ENCODE measurements at places on chromosomes 3 and 15.

DNA sequence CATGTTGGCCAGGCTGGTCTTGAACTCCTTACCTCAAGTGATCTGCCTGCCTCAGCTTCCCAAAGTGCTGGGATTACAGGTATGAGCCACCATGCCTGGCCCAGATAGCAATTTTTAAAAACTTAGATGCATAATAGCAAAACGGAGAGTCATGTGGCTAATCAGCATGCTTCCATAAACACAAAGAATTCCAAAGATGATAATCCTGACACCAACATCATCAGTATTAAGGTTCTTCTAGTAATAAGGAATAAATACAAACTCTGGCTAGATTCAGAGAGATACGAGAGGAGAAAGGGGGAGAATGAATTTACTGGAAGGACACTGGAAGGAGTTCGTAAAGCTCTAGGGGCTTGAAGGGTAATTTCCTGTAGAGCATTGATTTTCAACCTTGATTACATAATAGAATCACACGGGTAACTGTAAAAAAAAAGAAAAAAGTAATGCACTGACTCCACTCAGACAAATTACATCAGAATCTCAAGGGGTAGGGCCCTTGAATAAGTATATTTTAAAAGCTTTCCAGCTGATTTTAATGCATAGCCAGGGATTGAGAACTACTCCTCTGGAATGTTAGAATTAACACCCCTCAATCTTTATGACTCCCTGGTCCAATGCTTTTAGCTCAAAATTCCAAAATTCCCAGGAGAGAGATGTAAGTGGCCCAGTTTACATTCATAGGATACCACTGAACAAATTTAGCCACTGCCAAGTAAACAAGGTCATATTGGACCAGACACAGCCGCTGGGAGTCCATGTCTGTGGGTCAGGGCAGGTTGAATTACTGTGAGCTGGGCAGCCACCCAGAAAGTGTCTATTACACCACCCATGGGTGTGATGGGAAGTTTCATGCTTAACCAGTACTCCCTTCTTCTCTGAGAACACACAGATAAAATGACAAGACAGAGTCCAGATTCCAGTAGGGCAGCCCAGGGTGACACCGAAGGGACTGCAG lies 243.9 kb downstream of the TBL1XR1 start:
- DNase-seq: no peak

- DNase-seq: peak; percentile 93
These were observed 10.6 kb downstream of the CISH start for GRCh38 chr3:50600841-50601591.

DNA sequence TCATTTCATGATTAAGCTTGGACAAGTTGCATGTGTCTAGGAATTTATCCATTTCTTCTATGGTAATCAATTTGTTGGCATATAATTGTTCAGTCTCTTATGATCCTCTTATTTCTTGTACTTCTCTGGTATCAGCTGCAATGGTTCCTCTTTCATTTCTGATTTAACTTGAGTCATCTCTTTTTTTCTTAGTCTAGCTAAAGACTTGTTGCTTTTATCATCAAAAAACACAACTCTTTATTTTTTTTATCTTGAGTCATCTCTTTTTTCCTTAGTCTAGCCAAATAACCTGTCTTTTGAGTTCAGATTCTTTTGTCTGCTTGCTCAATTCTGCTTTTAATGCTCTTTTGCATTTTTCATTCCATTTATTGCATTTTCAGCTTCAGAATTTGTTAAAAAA lies 37.3 kb downstream of the UBE3A start:
- no peak for DNase-seq

DNA sequence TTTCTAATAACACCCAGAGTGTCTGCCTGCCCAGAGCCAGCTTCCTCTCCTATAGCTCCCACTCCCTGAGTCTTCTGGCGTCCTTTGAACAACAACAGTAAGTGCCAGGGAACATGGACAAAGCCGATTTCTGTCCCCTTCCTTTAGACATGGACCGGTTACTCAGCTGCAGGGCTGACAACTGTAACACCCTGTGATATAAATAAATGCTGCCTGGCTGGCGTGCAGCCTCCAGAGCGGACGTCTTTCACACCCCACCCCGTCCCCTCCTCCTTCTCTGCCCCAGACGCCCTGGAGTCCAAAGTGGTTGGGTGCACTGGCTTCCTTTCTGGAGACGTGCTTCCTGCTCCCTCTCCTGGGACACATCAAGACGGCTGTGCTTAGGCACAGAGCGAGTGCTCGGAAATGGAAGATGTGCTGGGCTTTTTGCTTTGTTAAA lies 281.9 kb upstream of the LRRFIP2 start:
- no peak for DNase-seq

DNA sequence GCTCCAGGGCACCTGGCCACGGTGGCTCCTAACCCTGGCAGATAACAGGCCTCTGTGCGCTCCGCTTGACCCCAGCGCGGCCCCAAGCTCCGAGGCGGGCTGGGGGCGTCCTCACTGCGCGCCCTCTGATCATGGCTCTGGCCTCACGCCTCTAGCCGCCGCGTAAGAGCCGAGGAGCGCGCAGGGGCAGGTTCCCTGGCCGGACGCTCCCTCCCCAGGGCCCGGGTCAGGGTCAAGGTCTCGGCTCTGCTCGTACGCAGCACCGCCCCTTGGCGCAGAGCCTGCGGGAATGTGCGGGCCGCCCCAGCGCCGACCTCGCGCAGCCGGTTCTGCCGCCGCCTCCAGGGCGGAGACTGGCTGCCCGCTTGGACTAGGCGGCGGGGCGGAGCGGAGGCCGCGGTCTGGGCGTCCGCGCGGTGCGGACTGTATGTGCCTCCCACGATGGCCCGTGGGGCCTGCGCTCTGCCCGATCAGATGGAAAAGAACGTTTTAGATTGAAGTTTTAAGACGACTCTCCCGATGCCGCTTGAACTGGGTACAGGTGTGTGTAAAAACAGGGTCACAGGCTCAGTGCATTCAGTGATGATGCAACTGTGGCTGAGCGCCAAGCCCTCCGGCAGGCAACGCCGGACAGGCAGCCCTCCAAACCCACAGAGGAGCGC lies 40.8 kb downstream of the CHST14 start:
- DNase-seq: no peak

DNA sequence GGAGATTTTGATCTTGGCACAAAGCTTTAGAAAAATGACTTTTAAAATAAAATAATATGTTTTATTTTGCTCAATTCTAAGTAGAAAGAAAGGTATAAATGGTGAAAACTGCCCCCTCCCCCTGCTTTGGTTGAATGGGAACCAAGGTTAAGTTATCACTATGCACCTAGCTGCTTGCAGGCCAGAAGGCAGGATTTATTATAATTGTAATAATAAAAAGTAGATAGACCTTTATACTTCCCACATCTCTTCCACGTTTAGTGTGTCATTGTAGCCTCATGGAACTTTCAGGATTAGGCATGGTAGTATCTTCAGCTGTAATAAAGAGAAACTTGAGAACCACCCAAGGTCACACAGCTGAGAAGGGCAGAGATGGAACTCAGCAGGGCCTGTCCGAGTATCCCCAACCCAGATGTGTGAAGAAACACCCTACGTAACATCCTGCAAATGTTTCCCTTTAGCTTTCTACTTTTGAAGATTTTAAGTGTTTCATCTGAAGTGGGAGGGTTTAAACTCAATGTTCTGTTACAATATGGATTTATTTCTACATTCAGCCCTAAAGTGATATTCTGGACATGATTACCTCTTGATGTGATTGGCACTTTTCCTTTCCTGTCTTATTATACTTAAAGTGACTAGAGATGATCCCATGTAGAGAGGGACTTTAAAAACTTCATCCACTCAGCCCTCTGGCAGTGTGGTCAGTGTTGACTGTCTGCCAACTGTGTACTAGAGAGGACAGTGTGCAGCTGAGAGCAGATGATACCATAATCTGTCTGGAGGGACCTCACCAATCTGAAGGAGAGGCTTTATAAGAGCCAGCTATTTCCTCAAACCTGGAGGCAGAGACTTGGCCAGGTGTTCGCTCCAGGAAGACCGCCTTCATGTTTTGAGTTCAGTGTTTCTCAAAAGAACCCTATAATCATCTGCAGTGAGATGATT lies 282.5 kb upstream of the TRIM42 start:
- DNase-seq: no peak

DNA sequence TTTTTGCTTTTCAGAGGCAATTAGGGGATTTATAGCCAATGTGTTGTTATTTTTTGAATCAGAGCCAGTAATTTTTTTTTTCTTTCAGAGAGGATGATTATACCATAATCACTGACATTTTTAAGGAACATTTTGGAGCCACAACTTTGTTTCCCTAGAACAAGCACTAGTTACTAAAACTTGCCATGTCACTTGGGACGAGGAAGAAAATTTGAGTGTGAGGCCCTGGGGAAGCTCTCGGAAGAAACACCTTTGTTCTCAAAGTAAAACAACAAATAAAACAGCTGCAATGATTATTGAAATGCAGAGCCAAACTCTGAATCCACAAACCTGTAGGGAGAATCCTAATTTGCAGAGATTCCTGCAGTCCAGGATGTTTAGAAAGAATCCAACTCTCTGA lies 69.7 kb downstream of the PDZRN3 start:
- DNase-seq: no peak

DNA sequence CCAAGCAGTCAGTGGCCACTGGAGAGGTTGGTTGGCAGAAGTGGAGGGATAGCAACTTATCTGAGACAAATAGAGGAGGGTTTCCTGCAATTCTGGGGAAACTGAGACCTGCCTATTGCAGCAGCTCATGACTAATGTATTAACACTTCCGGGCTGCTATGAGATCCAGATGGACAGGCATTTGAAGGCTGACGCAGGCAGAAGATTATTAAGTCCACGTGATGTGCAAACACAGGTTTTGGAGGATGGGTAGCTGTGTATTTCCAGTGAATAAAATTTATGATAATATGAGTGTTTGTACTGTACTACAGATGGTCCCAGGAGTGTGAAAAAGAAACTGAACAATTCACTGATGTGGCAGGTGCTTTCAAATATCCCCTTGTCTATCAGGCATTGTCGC lies 28.5 kb upstream of the CFAP161 start:
- DNase-seq: no peak

- DNase-seq: no peak
These were observed 770.6 kb upstream of the NR2F2 start for GRCh38 chr15:95559875-95560394.

- DNase-seq: no peak
These were observed 60.6 kb downstream of the DHX30 start for GRCh38 chr3:47863391-47864128.

GRCh38 chr3:76311941-76312340 lies 526.6 kb upstream of the ZNF717 start:
- DNase-seq: no peak

DNA sequence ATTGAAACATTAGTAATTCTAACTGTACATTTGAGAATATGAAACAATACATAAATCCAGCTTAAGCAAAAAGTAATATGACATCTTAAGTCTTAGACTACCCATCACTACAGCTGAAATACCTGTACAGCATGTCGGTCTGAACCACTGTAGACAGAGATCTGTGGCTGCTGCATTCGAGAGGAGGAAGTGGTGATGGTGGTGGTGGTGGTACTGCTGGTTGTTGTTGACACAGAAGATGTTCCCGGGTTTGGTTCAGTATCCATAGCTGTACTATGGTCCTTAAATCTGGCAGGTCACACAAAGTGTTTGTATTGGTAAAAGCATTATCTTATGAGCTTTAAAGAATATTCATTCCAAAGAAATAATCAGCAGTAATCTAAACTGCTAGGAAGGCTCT lies 2.9 kb downstream of the PHC3 start:
- DNase-seq: peak; percentile 62

DNA sequence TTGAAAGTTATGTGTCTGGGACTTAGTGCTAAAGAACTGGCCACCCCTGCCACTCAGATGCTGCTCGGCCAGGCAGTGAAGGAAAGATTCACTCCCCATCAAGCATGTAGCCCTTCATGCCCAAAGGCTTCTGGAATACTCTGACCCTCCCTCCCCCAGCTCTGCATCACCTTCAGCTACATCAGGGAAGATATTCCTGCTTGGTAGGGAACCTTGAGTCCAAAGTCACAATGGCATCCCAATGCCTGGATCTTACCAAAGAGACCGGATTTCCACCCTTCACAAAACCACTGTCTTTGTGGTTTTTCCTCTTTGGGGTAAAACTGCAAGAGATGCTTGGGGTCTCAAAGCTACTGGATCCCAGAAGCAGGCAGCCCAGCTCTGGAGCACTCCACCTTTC lies 18.2 kb upstream of the BCL2A1 start:
- DNase-seq: no peak

DNA sequence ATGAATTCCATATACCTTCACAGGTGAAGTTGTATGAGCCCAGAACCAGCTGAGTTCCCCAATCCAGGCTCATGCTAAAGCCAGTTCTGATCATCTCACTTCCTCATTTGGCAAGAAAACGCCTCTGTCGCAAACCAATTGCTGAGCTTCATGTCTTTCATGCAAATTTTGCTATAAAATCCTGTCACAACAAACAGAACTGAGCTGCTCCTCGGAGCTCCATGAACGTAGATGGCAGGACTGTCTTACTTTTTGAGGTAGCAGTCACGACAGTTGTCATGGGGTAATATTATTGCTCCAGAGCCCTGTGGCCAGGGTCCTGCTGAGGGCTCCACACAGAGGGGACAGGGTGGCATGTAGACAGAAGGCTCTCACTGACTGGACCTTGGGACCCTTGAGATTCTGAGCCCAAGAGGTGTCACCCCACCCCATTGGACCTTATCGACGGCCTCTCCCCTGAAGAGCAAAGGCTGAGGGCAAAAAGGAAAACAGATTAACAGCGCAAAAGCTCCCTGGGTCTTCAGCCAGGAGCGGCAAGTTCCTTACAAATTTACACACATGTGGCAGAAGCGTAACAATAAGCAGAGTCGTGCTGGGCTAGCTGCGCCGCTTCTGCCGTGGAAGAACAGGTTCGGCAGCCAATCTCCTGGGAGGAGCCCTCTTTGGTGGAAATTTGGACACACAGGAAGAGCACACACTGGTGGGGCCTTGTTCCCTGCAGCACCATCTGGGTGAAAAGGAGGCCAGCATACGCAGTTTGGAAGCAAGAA lies 249.2 kb downstream of the OPA1 start:
- DNase-seq: peak; percentile 64

DNA sequence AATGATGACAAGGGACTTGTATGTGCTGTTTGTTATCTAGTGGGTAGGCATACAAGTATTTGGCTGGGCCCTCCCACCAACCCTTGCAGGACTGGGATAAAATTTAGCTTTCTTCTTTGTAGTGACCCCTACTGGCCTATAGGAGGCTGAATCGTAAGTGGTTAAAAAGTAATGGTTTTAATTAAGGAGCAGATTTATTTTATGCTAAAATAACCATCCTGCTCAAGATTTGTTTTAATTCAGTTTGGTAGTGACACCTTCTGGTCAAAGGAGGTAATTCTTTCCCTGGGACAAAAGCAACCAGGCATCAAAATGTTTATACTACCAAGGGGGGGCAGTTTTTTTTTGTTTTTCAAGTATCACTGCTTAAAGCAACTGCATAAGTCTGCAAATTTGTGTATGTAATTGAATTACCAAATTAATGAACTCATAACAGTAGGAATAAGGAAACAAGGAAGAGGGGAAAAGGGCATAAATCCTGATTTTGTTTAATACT lies 70.7 kb downstream of the TOP2B start:
- no peak for DNase-seq

- DNase-seq: no peak
These were observed 38.3 kb downstream of the SCAPER start for GRCh38 chr15:76866716-76867321.

- DNase-seq: no peak
These were observed 224.1 kb downstream of the IGSF11 start for GRCh38 chr3:118810499-118811035.
